Activated CD8-positive, alpha-beta memory T cell treated with anti-CD3 and anti-CD28 coated beads, Interleukin-2, amount 50 U/mL, for 48 hours (primary cell): ENCODE measurements at places on chromosomes 5 and 9.

- DNase-seq: no peak
Observed at GRCh38 chr9:14211564-14211963, 102.4 kb downstream of the NFIB start.

DNA sequence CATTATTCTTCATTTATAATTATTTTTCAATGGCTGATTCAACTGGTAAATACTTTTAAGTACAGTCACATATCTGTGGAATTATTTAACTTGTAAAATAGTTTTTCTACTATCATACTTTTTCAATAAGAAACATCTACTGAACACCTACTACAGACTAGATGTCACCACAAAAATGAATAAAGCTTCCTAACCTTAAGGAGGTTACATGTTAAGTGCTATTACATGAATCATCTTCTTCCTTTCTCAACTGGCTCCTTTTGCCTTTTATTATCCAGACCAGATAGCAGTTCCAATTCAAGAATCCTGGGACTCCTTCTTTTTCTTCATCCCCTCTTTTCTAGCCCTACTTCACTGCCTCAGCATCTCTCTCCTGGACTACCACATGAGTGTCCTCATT, 4.7 kb downstream of the PGGT1B start:
- no peak for DNase-seq

DNA sequence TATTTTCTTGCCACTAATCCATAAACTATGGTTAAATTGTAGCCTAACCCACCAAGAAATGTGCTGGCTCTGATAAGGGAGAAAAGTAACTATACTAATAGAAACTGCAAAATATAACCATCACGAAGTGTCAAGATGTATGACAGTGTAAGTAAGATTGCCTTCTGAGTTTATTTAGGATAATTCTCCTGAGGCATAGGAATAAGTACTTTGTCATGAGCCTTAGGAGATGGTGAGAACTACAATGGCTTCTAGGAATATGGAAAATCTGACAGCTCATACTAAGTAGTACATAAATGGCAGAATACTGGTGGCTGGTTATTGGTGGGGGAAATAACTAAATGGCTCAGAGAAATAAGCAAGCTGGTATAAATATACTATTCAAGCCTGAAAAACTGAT, 543.9 kb downstream of the PRR16 start:
- DNase-seq: no peak

- DNase-seq: no peak
Observed at GRCh38 chr5:91283899-91284298, 99.2 kb downstream of the ARRDC3 start.

- DNase-seq: no peak
Observed at GRCh38 chr5:140116716-140117115, 2.8 kb downstream of the PURA start.

DNA sequence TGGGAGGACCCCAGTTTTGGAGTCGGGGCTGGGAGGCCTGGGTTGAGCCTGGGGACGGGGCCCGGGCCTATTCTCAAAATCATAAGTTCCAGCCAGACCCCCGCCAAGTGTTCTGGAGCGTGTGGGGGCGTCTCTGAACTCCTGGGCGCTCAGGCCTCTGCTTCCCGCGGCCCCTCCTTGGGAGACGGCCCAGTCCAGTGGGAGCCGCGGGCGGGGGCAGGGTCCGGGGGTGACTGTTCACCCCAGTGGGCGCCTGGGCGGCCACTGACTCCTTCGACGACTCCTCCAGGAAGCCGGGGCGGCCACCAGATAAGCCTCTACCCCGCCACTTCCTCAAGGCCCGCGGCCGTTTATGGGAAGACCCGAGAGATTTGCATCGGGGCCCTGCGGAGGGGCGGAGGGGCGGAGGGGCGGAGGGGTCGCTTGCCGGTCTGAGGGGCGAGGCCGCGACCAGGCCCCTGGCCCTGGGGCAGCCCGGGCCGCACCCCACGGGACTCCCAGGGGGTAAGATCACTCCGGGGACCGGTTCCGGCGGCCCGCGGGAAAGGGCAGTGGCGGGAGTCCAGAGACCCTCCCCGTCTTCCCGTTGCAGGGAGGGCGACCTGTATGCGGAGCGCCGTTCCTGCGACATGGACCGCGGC, 655 bp downstream of the TOR4A start:
- no peak for DNase-seq

GRCh38 chr5:88388476-88389337, 120.1 kb upstream of the TMEM161B start:
- DNase-seq: no peak

- no peak for DNase-seq
Observed at GRCh38 chr5:138649316-138649720, 74.1 kb upstream of the HSPA9 start.

DNA sequence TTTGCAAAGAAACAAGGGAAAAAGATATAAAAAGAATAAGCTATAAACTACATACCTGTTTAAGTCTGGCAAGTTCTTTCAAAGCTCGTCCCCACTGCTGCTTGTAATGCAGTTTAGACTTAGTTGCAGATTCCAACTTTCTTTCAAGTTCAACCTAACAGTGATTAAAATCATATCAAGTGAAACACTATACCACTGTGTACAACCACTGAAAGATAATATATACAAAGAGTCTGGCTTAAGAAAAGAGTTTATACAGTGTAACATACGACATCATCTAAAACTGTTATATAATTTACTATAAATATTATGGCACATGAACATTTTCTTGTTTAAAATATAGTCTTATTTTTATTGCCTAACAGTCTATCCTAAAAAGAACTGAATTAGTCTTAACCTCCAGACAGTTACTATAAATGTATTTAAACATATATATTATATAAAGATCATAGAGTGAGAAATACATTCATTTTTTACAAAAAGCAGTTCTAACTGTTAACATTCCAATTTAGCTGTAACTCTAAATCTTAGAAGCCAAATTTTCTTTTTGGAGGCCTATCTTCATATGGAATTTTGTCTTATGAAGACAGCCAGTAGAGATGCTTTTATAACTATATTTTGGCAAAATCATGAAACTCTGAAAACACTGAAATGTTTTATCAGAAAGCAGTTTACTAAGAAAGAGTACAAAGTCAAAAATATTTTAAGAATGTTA, 58.6 kb downstream of the CEP120 start:
- no peak for DNase-seq

GRCh38 chr9:91312717-91313325, 48.9 kb downstream of the AUH start:
- no peak for DNase-seq

GRCh38 chr5:172932313-172933017, 26.8 kb upstream of the RPL26L1 start:
- peak; percentile 90 for DNase-seq

- DNase-seq: no peak
Observed at GRCh38 chr9:2018764-2019558, 3.8 kb downstream of the SMARCA2 start.

DNA sequence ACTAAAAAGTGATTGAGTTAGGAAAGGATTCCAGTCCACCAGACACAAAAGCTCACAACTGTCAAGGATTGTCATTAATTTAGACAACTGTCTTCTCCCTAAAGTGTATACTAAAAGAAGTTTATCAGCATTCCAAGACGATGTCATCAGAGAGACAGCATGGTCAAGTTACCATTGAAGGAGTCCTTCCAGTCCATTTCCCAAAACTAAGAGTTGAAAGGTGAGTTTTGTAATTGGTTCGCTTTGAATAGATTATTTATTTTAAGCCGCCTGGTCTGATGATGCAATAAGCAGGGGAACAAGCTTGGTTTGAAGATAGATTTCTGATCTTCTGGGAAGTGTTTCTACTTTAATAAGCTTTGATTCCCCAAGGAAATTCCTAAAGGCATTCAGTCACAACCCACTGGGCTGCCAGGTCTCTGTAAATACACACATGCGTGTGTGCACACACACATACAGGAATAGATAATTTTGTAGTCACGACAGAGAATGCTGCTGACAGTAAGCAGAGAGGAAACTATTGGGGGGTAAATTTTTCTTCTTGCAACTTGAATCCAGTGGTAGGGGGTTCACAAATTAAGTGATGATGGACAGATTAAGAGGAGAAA, 234.8 kb downstream of the PIK3R1 start:
- DNase-seq: no peak

DNA sequence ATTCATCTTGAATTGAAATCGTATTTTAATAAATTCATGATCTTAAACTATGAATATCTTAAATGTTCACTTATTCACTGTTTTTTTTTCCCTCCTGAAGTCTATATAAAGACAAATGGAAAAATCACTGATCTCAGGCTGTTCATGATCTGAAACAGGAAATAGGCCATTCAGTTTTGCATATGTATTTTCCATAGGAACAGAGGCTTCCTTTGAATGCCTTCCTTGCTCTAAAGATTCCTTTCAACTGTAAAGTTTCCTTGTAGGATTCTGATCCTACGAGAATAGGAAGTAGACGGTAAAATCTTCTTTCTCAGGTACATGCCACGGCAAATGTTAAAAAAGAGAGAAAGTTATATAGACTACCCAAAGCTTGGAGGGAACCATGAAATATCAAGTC, 194.4 kb upstream of the PPP1R2B start:
- DNase-seq: no peak

GRCh38 chr9:38018241-38018957, 50.6 kb downstream of the SHB start:
- no peak for DNase-seq

DNA sequence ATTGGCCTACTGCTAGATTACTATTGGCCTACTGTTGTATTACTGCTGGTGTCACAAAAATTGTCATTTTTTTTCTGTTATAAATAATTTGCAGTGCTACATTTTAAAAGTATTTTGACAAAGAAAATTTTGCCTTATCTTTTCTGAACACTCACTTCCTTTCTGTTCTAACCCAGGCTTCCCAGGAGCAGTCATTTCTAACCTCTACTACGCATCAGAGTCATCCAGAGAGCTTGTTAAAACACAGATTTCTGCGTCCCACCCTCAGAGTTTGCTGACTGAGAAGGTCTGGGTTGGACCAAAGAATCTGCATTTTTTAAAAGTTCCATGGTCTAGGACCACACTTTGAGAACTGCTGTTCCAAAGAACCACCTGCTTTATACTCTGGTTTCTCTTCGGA, 306.1 kb downstream of the GLIS3 start:
- DNase-seq: no peak

GRCh38 chr5:127425037-127425436, 92.4 kb upstream of the PRRC1 start:
- DNase-seq: no peak

DNA sequence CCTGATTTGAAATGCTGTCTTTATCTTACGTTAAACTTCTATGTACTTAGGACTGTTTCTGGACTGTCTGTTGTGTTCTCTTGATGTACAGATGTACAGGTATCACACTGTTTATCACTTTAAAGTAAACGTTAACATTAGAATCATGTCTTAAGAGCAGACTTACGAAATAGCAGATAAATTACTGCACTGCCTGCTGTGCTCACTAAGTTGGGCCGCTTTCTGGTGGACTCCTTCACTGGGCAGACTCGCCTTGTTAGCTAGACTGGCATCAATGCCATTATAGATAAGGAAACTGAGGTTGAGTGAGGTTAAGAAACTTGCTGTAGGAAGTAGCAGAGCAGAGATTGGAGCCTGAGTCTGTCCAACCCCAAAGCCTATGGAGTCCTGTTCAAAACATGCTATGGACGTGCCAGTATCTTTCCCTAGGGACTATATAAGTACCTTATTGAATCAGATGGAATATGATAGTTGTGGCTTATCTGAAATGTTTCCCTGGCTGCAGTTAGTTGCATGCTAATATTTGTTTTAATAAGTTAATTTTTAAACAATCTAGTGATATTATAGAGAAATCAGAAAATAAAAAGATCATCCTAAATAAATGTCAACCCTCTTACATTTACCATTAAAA, 16.9 kb downstream of the ZNF618 start:
- no peak for DNase-seq

- DNase-seq: no peak
Observed at GRCh38 chr9:98831696-98832095, 24.2 kb downstream of the GALNT12 start.

DNA sequence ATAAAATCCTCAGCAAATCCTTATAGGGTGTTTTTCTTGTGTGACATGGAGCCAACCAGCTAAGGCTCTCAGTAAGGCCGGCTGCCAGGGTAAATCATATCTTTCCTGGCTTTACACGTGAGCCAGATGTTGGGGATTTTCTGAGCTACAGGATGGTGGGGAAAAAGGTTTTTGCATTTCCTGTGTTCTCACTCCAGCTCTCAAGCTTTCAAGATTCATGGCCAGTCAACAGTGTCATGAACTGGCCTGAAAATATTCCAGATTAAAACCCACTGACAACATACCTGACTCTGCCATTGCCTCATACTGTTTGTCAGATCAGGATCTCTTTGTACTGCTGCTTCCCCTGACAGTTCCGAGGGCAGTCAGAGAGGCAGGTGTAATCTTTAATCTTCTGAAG, 306.9 kb downstream of the GLIS3 start:
- DNase-seq: no peak

- DNase-seq: peak; percentile 86
Observed at GRCh38 chr9:35748858-35749514, at the start of the genes GBA2 and RGP1. GBA2 (minus strand) TSS chr9:35749228; CDS start chr9:35748704, 524 bp downstream. RGP1 (plus strand) TSS chr9:35749287; CDS start chr9:35749756, 469 bp downstream.

DNA sequence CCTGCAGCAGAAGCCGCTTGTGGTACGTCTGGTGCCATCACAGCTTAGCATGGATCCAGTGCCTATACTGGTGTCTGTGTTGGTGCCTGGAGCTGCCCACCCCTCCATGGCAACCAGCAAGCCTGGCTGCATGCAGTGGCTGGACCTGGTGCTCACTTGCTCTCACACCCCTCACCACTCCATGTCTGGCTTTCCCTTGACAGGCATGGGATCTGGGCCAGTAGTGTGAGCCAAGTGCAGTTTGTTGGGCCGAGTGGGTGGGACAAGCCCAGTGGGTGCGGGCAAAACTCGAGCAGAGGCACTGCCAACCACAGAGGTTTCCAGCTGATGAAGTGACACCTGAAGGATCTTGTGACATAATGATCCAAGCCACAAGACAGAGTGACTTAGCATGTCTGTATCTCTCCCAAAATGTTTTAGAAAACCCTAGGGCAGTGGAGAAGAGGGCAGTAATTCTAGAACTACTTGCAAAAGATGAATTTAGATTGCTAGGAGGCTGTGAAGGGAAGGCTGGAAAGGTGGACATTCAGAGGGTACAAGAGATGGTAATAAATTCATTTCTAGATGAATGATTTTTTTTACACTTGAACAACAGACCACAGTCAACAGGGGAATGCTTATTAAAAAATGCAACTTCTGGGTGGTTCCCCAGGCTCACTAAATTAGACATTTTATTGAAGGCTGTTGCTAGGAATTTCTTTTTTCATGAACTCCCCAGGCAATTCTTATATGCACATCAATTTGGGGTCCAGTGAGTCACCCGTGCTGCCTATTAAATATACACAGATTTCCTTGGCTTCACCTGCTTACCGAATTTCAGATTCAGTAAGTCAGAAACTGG, 660.3 kb downstream of the TLR4 start:
- DNase-seq: no peak

GRCh38 chr9:90579181-90579580, 63.4 kb downstream of the DIRAS2 start:
- DNase-seq: no peak
